ENCODE measurements at places on chromosomes 2 and 18. TPM values are rescaled to one million over a fixed set of nuclear protein-coding genes. Genes with fewer than 3 reads are reported as not detected.

DNA sequence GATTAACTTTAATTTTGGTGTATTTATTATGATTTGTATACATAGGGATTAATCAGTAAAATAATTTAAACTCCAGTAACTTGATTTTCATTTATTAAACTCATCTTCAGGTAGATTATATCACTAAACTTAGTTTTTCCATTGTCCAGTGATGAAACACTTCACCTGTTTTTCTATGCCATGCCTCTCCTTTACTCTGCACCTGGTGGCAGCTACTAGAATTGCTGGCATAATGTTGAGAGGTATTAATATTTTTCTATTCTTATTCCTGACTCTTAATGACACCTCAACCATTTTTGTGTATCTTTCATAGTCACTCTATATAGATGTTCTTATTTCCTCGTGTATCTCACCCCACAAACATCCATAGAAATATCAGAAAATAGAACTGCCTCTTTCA, 940.3 kb upstream of the CRIM1 start:
- no peak overlapping the region for H3K4me3 ChIP-seq
- no peak overlapping the region for H3K27ac ChIP-seq
- DNase-seq = no peak
- H3K4me1 ChIP-seq = peaks cover 6% of the 10 kb centered on the region
- no peaks in the 10 kb centered on the region for H3K36me3 ChIP-seq

DNA sequence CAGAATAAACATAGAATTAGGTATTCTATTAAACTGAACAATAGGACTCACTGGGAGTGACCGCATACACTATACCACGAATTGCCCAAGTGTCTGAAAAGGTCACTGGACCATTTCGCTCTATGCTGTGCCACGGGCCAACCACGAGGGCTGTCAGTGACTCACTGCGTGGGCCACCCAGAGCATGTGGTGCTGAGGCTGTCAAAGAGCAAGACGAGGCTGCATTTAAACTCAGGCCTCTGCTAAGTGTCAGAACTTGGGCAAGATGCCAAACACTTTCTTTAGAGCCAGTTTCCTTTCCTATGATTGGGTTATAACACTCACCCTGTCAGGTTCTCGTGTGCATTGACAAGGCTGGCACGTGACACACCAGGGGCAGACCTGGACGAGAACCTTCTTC, 97.5 kb downstream of the SH3YL1 start:
- DNase-seq = no peak
- no peak overlapping the region for H3K27ac ChIP-seq
- no peaks in the 10 kb centered on the region for H3K4me1 ChIP-seq
- no peak overlapping the region for H3K4me3 ChIP-seq
- H3K27me3 ChIP-seq = no peaks in the 10 kb centered on the region

DNA sequence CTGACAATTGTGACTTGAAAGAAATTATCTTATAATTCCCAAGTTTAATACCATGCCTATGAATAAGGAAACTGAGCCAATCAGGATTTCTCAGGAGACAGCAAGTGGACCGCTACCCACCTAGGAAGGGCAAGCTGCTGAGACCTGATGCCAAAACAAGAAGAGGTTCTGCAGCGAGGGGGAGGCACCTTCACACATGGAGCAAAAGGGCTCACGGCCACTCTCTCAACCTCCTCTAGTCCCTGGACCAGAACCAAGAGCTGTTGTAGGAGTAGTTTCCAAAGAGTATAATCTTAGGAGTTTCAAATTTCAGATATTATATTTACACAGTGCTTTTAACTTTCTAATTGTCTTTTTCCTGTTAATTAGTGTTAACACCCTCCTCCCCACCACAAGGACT, 154.7 kb upstream of the ETAA1 start:
- H3K36me3 ChIP-seq = no peaks in the 10 kb centered on the region
- H3K4me1 ChIP-seq = no peaks in the 10 kb centered on the region
- H3K27ac ChIP-seq = no peak overlapping the region
- H3K27me3 ChIP-seq = no peaks in the 10 kb centered on the region
- no peak for DNase-seq

DNA sequence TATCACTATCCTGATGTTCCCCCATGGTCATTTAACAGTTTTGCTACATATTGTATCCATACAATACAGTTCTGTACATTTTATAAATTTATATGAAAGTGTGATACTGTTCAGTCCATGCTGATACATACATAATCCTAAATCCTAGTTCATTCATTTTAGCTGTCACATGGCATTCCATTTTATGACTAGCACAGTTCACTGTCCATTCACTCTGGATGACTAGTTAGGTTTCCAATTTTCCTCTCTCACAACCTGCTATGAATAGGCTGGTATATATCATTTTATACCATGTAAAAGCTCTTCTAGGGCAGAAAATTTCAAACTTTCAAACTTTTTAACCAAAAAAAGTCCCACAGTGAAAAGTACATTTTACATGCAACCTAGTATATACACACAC, 15.2 kb downstream of the SMAD2 start:
- H3K4me3 ChIP-seq = no peak overlapping the region
- no peak overlapping the region for H3K27ac ChIP-seq
- no peaks in the 10 kb centered on the region for H3K36me3 ChIP-seq
- no peak for DNase-seq

DNA sequence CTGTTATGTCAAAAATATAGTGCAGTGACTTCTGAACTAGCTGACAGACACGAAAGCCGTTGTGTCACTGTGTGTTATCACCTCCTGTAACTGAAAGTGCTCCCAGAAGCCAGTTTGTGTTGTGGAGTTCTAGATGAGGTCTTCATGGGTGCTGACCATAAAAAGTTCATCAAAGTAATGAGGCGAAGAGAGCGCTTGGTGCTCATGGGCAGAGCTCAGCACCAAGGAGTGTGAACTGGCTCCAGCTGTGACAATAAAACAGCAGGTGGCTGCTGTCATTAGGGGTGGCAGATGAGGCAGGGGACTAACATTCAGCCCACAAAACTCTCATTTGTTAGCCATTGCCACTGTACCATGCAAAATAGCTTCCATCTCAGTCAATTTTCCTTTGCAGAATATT, 151.1 kb downstream of the ZNF407 start:
- no peak for DNase-seq
- H3K4me3 ChIP-seq = no peak overlapping the region
- H3K27me3 ChIP-seq = no peaks in the 10 kb centered on the region
- no peaks in the 10 kb centered on the region for H3K36me3 ChIP-seq
- no peak overlapping the region for H3K27ac ChIP-seq

DNA sequence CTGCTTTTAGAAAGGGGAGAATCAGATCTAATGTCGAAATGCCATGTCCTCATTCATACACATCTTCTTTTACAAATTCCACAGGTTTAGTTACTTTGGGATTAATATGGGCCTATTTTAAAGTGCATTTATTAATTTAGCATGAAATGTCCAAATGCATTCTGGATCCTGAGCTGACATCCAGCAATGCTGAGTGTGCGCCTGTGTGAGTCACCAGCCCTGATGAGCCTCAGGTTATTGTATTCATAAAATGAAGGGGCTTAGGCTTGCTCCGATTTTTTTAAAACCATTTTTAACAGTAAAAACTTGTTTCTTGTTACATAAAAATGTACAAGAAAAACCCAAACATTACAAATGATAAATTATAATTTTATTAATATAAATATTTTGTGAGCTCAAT, 94.1 kb downstream of the SH3YL1 start:
- no peaks in the 10 kb centered on the region for H3K36me3 ChIP-seq
- no peak for DNase-seq
- no peak overlapping the region for H3K27ac ChIP-seq

DNA sequence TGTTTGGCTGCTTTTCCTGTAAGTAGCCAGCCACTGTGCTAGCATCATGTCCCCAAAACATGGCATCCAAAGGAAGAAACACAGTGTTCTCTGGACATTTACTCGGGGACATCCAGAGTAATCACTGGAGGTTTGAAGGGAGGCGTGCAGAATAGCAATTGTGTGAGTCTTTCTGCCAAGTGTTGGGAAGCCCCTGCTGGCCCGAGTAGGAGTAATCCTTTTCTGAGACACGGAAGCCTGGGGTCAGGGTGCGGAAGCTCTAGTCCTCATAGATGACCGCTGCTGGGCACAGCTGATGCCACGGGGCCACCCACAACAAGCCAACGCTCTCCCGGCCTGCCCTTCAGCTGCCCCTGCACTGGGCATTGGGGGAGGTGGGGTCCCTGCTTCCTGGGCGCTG, 24.8 kb upstream of the HDAC4 start:
- peak; percentile 82 for DNase-seq
- H3K36me3 ChIP-seq = no peaks in the 10 kb centered on the region
- no peak overlapping the region for H3K27ac ChIP-seq
- H3K4me1 ChIP-seq = no peaks in the 10 kb centered on the region
- H3K4me3 ChIP-seq = no peak overlapping the region
- peaks cover under 1% of the 10 kb centered on the region for H3K27me3 ChIP-seq

- no peak for DNase-seq
- peak overlapping the region; percentile 95 for H3K27ac ChIP-seq
- no peaks in the 10 kb centered on the region for H3K27me3 ChIP-seq
- no peak overlapping the region for H3K4me3 ChIP-seq
- H3K4me1 ChIP-seq = peaks cover 54% of the 10 kb centered on the region
Measured at GRCh38 chr2:231640641-231641111, 48.0 kb downstream of the TEX44 start.

Gene CAPN14
- total RNA-seq = not detected

Gene POTEC
- not detected for total RNA-seq

Gene CIAO1
- 101 TPM for total RNA-seq
